ENCODE measurements at places on chromosomes 5 and 9.

DNA sequence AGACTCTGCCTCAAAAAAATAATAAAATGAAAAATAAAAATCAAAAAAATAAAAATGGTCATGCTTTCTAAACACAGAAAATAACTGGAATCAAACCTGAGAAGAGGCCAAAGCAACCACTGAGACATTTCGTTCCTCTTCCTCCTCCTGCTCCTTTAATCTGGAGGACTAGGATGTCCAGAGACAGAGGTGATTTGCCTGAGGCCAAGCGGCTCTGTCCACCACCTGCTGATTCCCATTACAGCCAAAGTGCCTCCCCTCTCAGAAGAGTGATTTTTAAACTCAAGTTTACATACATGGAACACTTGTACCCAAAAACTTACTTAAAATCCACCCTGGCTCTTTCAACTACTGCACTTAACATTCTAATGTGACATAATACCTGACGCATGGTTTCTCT lies 65.6 kb downstream of the TLE1 start:
- no peak for DNase-seq

DNA sequence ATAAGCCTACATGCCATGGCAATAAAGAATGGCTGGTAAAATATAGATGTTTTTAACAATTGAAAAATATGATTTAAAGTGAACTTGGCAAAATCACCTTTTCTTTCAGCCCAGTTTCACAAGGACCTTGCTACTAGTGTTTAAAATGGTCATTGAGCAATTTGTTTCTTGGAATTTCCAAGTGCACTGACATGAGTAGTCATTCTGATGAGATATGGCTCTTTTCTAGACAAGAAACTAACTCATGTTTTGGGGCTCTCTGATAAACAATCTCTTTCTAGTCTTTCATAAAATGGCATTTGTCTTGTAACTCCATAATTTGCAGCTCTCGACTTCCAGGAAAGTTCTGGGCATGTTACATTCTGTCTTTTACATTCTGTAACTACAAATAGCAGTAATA lies 176.8 kb downstream of the NR2F1-AS1 start:
- DNase-seq: no peak

DNA sequence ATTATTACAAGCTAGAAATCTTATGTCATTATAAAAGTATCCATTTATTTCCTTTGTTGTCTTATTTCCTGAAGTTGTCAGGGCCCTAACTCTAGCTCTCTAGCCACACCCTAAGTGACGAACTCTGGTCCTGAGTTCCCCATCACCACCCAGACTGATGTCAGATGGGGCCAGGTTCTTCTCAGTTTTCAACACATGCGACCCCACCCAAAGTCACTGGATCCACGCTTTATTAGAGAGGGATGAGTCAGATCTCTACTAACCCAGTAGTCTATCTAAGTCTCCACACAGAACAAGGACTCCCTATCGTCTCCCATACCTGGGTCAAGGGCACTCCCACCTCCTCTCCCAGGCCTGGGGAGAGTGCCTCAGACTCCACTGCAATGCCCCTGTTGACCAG lies 6.8 kb upstream of the FEM1C start:
- peak; percentile 53 for DNase-seq

GRCh38 chr5:157184117-157184670 lies 3.6 kb downstream of the ITK start:
- no peak for DNase-seq

DNA sequence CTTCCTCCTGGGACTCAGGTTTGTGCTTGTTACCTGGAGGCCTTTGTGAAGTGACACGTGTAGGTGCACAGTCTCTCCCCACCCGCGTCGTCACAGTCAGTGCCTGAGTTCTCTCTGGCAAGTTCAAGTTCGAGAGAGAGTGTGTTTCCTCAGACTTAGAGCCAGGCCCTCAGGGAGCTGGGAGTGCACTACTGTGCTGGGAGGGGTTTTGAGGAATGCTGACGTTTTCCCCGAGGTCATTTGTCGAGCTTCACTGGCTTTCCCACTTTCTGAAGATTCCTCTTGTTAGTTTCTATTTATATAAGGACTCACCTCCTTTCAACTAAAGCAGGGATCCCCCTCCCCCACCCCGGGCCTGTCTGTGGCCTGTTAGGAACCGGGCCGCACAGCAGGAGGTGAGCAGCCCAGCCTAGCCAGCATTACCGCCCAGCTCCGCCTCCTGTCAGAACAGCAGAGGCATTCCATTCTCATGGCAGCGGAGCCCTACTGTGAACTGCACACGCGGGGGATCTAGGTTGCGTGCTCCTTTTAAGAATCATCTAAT lies 209.2 kb downstream of the DIRAS2 start:
- peak; percentile 74 for DNase-seq

GRCh38 chr5:23303836-23304235 lies 203.6 kb upstream of the PRDM9 start:
- DNase-seq: no peak

DNA sequence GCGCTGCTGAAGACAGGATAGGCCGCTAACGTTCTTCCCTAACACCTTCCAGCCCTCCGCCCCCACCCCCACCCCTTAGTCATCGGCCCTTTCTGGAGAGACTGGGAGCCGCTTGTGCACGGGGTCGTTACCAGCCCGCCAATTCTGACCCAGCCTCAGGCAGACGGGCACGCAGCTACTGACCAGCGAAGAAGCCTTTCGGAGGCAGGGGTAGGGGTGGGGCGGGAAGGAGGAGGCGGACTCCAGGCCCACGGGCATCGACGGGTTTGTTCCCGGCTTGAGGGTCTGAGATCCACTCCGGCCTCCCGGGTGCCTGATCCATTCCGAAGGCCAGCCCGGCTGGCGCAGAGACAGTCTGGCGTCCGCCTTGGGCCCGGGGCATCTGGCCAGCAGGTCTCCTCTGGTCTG lies 729 bp upstream of the HAND1 start:
- DNase-seq: no peak

Measured in LoVo (cell line).